ENCODE measurements at places on chromosomes 5 and 9.

- DNase-seq = peak; percentile 72
These were observed 17.3 kb upstream of the ODF2 start for GRCh38 chr9:128438343-128439109.

DNA sequence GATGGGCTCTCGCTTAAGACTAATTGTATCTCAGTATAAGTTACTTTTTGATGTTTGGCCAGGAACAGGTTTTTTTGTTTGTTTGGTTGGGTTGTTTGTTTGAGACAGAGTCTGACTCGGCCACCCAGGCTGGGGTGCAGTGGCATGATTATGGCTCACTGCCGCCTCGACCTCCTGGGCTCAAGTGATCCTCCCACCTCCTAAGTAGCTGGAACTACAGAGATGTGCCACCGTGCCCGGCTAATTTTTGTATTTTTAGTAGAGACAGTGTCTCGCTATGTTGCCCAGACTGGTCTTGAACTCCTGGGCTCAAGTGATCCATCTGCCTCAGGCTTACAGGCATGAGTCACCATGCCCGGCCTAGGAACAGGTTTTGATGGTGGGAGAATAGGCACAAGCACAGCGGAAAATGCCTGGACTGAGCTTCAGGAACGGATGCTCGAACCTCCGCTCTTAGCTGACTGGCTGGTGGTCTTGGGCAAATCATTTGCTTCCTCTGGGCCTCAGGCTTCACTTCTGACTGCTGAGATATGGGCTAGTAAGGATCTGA lies 11.4 kb upstream of the SYNPO start:
- DNase-seq = no peak

DNA sequence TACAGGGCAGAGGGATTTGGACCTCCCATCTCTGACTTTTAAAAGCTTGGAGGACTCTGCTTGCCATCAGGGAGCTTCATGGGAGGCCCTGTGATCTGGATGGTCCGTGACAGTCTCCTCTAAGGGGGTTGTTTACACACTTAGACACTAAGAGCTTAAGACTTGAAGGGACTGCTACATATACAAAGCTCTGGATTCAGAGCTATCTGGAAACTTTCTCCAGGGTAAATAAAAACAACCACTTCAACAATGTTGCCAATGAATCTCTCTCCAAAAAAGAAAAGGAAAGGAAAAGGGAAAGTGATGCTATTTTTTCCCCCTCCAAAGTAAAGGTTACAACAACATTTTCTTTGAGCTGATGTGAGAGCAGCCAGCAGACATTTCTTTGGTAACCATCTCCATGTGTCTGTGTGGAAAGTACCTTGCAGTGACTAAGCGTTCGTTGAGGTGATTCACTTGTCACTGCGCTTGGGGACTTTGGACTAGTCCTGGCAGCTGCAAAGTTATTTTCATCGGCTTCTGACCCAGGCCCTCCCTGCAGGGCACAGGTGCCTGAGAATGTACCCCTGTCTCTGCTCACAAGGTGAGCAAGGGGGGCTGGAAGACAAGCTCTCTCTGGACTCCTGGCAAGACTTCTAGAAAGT lies 262.1 kb upstream of the KLF4 start:
- no peak for DNase-seq

- no peak for DNase-seq
These were observed 148.5 kb downstream of the SGCD start for GRCh38 chr5:156475182-156476157.

DNA sequence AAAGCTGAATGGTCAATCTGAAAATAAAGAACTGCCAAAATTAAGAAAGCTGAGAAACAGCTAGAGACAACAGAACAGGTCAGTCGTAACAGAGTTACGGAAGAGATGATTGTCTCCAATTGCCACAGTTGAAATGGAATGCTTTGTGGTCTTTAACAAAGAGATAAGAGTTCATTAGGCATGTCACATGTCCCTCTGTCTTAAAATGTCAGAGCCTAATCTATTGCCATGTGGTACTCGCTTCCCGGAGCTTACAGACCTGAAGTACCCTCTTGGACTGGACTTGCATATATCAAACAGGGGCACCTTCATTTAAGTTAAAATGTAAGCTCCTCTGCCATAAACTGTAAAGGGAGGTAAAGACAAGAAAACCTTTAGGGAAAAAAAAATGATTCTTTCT lies 19.7 kb downstream of the TTC39B start:
- no peak for DNase-seq

DNA sequence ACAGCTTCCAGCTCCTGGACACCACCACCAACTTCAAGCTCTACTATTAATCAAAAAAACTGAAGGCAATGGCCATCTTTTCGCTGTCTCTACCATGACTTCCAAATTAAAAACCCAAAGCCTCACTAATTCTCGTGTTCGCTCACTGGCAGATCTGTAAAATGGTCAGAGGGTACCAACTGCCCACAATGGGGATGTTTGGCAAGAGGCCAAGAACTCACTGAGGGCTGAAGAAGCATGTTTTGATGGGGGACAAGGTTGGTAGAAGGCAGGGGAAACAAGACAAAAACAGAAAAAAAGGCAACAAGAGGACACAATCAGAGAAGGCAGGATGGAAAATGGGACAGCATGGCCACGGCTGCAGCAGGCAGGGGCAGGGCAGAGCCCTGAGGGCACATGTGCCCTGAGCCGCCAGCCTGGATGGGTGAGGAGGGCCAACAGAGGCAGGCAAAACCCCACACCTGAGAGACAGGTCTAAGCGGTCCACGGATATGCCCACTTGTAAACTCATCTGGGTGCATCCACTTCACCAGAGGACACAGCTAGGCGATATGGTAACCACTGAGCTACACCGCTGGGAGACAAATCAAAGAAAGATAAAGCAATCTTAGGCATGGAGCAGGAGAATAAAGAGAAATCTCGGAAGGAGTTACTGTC lies 50.3 kb downstream of the PFDN1 start:
- no peak for DNase-seq

DNA sequence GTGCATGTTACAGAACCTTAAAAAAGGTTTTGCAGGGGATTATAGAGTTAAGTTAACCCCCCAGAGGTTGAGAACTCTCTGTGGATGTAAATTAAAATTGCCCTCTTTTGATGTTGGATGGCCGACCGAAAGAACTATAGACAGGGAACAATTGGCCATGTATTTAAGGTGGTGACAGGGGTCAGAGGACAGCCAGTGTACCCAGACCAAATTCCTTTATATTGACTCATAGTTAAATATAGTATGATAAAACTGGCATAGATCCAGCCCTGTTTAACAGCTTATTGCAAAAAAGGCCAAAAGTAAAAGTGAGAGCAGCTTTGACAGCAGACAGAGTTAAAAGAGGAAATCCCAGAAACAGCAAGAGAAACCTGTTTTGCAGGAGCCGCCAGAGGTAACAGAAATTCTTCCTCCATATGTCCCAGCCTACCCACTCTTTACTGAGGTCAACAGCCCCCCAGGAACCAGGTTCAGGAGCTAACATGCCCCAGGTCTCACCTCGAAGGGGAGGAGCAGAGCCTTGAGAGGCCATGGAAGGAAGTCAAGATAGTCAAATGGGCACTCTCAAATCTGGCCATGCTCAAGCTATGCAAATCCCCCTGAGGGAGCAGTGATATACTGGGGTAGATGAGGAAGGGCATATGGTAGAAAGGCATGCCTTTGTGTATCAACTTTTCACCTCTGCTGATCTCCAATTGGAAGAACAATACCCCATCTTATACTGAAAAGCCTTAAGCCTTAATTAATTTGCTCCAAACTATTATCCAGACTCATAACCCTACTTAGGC lies 156.4 kb upstream of the COX7C start:
- no peak for DNase-seq

DNA sequence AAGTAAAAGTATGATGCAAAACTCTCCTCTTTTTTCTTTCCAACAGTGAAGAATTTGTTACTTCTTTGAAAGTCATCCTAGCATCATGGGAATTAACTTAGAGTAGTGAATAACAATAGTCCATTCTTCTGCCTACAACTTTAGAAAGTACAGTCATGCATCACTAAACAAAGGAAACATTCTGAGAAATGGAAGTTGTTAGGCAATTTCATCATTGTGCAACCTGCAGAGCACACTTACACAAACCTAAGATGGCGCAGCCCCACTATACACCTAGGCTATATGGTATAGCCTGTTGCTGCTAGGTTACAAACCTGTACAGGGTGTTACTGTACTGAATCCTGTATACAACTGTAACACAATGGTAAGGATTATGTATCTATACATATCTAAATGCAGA lies 1209.3 kb upstream of the C9orf72 start:
- DNase-seq = no peak
